ENCODE measurements at places on chromosomes 16 and 17. TPM values are rescaled to one million over a fixed set of nuclear protein-coding genes. Genes with fewer than 3 reads are reported as not detected.

Gene C17orf100
- total RNA-seq, result not detected

DNA sequence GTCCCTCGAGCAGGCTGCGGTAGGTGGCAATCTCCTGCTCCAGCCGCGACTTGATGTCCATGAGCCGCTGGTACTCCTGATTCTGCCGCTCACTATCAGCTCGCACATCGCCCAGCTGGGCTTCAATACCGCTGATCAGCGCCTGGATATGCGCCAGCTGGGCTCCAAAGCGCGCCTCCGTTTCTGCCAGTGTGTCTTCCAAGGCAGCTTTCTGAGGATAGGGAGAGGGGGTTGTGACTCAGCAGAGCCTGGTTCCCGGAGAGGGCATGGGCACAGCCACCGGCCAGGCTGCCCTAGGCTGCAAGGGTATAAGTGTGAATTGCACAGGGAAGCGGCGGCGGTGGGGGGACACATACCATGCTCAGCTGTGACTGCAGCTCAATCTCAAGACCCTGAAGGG, 4.3 kb downstream of the KRT19 start:
- DNase-seq, result no peak

- DNase-seq, result peak; percentile 22
Observed at GRCh38 chr17:33674685-33675084, 381.6 kb upstream of the ASIC2 start.

Gene NQO1
- 48.9 TPM for total RNA-seq

Gene NPIPB13
- total RNA-seq, result 0.62 TPM

DNA sequence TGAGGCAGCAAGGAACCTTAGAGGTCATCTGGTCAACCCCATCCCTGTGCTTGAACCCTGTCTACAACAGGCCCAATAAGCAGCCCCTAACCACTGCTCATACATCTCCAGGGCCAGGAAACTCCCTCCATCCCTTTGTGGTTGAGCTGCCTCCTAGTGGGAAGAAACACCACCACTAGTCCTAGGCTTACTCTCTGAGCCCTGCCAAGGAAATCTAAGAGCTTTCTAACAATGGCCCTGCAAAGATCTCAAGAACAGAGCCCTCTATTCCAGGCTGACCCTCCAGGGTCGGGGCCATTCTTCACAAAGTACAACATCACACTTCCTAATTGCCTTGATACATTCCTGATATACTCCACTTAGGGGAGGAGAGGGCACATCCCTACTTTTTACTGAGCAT, 5.8 kb downstream of the ACLY start:
- DNase-seq, result no peak
